Stimulated activated CD4-positive, alpha-beta T cell treated with anti-CD3 and anti-CD28 coated beads, Interleukin-2, amount 100 ng/mL, for 4 hours (primary cell): ENCODE measurements at places on chromosomes 16 and 17.

GRCh38 chr17:28716740-28717577 lies 709 bp downstream of the RAB34 start:
- DNase-seq = no peak

- DNase-seq = no peak
Observed at GRCh38 chr16:65663774-65664173, 541.9 kb upstream of the CDH11 start.

GRCh38 chr16:28878083-28878926 lies at the start of gene ATP2A1:
TSS of gene ATP2A1 (plus strand) at chr16:28878488. CDS start at chr16:28878672, 184 bp downstream.
- no peak for DNase-seq

GRCh38 chr17:49928837-49929475 lies 40.0 kb upstream of the DLX4 start:
- no peak for DNase-seq

DNA sequence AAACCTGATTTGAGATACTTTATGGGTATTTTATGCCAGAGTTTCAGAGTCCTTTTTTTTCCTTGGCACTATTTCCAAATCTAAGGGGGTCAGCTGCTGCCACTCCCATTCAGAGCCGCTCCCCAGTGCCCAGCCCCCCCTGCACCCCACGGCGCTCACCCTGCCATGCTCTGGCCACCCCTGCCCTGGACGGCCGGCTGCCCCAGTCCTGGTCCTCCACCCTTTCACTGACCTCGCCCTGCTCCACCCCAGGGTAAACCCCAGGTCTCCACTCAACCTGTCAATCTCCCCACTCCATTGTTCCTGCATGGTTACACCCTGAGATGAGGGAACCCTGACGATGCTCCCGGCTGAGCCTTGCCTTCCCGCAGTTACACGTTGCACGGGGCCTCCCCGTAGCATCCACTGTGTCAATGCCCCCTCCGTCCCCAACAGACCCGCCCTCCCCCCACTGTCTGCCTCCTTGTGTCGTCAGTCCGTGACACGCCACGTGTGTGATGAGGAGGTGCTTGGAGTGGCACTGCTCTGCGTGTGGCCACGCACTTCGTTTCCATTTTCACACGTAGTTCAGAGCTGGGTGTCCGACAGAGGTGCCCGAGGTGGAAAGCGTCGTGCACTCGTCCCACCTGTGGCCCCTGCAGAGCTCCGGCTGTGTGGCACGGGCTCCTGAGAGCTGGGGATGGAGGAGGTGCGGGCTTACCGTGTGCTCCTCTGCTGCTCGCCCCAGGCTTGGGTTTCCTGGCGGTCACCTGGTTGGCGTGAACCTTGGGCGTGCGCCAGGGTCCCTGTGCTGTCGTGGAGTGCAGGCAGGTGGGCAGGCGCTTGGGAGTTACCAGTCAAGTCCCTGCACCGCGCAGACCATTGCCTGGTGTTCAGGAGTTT lies 116.5 kb downstream of the BANP start:
- DNase-seq = no peak

GRCh38 chr17:10172241-10172741 lies 26.1 kb downstream of the GAS7 start:
- no peak for DNase-seq

DNA sequence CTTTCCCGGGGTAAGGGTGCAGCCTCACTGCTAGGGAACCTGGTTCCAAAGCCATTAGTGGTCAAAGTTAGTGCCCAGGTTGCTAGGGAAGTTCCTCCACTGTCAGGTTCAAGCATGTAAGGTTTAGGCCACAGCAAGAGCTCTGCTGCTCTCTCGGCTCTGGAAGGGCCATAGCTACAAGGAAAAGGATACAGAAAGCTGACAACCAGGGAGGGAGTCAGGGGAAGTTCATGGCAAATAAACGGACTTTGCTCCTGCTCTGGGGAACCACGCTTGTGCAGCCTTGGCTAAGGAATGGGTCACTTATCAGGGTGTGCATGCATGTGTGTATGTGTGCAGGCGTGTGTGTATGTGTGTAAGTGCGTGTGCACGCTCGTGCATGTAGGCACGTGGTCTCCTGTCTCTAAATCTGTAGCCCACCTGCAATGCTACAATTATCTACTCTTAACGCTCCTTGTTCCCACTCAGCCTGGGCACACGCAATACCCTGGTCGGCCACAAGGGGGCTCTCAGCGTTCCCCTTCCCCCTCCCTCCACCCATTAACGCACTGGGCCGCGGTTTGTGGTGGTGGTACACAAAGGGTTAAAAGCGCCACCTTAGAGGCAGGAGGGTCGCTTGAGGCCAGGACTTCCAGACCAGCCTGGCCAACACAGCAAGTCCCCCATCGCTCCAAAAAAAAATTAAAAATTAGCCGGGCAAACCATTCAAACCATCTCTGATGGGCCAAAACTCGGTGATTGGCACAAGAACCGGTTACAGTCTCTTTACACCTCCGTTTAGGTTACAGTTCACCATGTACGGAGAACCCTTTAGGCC lies 48.4 kb upstream of the KDM8 start:
- peak; percentile 58 for DNase-seq

GRCh38 chr17:45306094-45306493 lies 10.7 kb downstream of the MAP3K14 start:
- no peak for DNase-seq

DNA sequence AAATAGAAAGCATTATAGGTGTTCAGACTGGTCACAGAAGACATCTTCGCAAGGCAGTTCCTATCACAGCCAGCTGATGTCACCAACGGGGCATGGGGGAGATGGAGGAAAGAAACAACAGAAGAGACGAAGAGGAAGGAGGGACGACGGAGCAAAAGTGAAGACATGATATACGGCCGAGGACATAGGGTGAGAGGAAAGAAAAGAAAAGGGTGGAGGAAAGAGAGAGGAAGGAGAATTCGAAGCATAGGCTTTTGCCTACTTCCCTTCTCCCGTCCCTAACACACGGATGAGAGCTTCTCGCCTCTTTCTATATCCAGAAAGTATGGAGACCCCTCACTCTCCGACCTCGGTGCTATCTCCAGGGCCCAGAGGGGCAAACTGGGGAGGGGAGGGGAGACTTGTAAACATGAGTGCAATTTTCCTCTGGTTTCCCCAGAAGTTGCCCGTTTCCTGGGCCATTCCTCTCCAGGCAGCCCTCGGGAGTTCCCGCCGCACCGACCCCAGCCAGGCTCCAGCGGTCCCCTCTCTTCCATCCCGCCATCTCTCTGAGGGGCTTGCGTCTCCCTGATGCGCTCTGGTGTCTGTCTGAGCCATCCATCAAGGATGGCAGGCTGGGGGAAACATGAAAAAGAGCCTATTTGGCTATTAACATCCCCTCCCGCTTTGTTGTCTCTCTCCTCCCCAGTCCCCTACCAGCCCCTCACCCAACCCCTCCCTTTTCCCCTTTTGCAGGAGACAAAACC lies 26.0 kb downstream of the COPZ2 start:
- DNase-seq = peak; percentile 15

- DNase-seq = no peak
Observed at GRCh38 chr16:88844419-88845036, 12.2 kb downstream of the GALNS start.
